CD8-positive, alpha-beta memory T cell (primary cell): ENCODE measurements at places on chromosomes 3 and 15. TPM values are rescaled to one million over a fixed set of nuclear protein-coding genes. Genes with fewer than 3 reads are reported as not detected.

DNA sequence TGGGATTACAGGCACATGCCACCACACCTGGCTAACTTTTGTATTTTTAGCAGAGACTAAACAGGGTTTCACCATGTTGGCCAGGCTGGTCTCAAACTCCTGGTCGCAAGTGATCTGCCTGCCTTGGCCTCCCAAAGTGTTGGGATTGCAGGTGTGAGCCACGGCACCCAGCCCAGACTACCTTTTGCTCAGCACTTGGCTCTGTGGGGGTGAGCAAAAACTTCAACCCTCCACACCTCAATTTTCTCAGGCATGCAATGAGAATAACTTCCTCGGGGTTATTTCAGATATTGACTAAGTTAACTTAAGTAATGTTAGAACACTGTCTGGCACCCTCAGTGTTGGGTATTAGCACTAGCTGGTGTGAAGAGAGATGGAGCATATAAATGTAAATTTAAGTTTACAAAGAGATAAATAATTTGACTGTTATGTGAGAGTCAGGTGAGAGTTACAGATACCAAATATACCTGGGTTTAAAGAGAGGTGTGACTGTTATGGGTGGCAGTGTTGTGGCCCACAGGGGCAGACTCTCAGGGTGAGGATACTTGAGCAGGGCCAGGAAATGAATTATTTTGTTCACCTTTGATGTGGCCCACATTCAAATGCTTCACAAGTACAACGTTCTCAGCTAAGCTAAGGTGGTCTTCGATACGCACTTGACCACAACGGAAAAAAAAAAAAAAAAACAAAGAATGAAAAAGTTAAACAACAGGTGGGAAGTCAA is 29.0 kb downstream of the CPOX start:
- peak; percentile 34 for DNase-seq

Gene SLC6A11
- not detected for total RNA-seq

Gene A4GNT
- total RNA-seq, result not detected

Gene EIF4E3
- total RNA-seq, result 22.2 TPM

Gene UPK1B
- total RNA-seq, result not detected

GRCh38 chr3:69326855-69327300 is 59.0 kb downstream of the FRMD4B start:
- peak; percentile 8 for DNase-seq

- no peak for DNase-seq
These were observed 65.4 kb downstream of the KCNH8 start for GRCh38 chr3:19213603-19214220.

Gene GOLGA6A
- total RNA-seq, result not detected

- no peak for DNase-seq
These were observed 67.2 kb downstream of the ST6GAL1 start for GRCh38 chr3:186997473-186997939.

GRCh38 chr3:60781935-60782334 is 469.3 kb downstream of the FHIT start:
- no peak for DNase-seq

- no peak for DNase-seq
These were observed 461.8 kb downstream of the MAGI1 start for GRCh38 chr3:65576966-65577365.

Gene CLRN1
- not detected for total RNA-seq

GRCh38 chr15:79943820-79944219 is 27.2 kb downstream of the BCL2A1 start:
- DNase-seq, result no peak

DNA sequence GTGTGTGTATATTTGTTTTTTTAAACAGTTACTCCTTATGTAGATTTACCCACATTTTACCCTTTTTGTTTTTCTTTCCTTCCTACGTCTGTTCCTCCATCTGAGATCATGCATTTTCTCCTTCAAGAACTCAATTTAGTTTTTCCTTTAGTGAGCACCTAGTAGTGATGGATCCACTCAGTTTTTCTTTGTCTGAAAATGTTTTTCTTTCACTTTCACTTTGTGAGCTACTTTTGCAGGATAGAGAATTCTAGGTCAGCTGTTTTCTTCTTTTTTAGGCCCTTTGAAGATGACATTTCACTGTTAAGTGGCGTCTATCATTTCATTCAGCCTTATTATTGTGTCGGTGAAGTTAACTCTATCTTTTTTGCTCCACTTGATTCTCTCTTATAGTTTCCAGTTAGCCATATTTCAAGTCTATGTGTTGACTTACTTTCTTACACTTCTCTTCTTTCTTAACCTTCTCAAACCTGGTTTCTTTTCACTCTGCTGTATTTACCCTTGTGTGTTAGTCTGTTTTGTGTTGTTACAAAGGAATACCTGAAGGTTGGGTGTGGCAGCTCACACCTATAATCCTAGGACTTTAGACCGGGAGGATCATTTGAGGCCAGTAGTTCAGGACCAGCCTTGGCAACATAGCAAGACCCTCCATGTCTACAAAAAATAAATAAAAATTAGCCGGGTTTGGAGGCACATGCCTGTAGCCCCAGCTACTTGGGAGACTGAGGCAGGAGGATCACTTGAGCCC is 55.8 kb downstream of the PRKCI start:
- no peak for DNase-seq

GRCh38 chr3:25801786-25802185 is 11.9 kb downstream of the OXSM start:
- no peak for DNase-seq

GRCh38 chr3:103181160-103181559 is 746.3 kb downstream of the ZPLD1 start:
- DNase-seq, result no peak

Gene IL1RAP
- total RNA-seq, result 11.5 TPM

DNA sequence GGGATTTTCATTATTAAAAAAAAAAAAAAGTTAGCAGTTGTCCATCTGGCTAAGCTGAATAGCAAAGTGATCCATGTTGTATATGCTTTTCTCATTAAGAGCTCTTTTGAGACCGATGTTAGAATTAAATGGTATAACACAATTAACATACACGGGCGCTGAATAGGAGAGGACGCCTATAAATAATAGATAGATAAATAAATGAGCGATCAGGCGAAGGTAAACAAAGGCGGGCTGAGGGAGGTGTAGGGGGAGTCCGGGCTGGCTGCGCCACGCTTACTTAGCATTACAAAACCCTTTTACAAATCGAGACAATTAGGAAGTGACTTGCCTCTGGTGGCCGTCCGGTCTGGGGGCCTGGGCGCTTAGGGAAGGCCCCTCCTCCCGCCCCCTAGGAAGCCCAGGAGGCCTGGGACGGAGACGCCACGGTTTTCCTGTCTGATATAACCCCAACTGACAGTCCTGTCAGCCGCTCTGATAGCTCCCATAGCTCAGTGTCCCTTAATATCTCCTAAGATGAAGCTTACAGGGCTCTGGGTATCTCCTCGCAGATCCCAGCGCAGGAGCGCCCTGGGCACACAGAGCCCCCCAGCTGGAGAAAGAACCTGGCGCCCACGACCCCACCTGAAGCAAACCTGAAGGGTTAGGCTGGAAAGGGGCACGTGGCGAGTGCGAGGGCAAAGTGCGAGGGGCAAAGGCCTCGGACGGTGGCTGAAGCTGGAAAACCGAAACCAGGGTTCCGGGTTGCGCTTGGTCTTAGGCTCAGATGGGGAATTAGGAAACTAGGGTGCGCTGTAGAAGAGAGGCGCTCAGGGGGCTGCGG is 3.6 kb downstream of the SOX14 start:
- no peak for DNase-seq

DNA sequence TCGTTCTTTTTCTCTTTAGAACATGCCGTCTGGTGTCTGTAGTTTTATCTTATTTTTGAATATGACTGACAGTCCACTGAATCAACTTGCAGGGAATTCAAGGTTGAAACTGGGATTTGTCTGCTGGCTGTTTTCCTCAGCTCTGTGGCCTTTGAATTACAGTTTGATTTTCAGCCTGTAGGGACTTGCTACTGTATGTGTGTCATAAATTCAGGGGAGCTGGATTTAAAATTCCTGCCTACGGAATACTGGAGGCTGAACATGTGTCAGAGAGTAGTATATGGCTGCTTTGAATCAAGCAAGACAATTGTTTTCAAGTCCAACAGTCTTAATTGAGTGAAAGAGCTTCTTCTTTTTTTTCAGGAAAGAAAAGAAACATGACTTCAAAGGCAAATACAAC is 33.9 kb downstream of the RARB start:
- no peak for DNase-seq

- no peak for DNase-seq
These were observed 9.6 kb upstream of the LRRFIP2 start for GRCh38 chr3:37183976-37184375.

- DNase-seq, result no peak
These were observed 30.8 kb downstream of the POMGNT2 start for GRCh38 chr3:43074901-43075689.

DNA sequence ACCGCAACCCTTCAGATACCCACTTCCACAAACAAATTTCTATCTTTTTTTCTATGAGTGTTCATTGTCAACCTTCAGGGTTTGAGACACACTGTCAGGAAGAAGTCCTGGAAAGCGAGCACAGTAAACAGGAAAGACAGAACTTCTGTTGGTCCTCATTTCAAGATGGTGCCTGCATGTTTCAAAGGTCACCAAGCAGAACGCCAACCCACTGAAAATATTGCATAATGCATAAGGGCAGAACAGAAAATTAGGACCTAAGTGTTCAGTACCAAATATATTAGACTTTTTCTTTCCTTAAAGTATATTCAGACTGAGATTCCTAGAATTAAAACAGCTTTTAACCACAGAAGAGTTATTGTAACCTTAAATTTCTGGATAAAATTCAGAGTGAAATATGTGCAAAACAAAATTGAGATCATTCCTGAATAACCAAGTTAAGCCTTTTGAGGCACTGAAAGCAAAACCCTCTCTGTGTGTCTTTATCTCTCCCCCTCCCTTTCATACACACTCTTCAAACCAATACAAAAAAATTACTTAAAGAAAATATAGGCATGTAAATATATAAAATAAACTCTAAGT is 387.8 kb upstream of the THBS1 start:
- DNase-seq, result no peak
